ENCODE measurements at places on chromosomes 16 and 17.

GRCh38 chr17:30840771-30841170 lies 9.0 kb downstream of the ATAD5 start:
- DNase-seq: no peak

- no peak for DNase-seq
These were observed 117.5 kb downstream of the ZFHX3 start for GRCh38 chr16:72930396-72930795.

- DNase-seq: no peak
These were observed 16.4 kb downstream of the GGA3 start for GRCh38 chr17:75245011-75245410.

GRCh38 chr17:59361916-59362810 lies 30.7 kb downstream of the YPEL2 start:
- no peak for DNase-seq

GRCh38 chr17:78818932-78819331 lies 21.7 kb downstream of the USP36 start:
- no peak for DNase-seq

DNA sequence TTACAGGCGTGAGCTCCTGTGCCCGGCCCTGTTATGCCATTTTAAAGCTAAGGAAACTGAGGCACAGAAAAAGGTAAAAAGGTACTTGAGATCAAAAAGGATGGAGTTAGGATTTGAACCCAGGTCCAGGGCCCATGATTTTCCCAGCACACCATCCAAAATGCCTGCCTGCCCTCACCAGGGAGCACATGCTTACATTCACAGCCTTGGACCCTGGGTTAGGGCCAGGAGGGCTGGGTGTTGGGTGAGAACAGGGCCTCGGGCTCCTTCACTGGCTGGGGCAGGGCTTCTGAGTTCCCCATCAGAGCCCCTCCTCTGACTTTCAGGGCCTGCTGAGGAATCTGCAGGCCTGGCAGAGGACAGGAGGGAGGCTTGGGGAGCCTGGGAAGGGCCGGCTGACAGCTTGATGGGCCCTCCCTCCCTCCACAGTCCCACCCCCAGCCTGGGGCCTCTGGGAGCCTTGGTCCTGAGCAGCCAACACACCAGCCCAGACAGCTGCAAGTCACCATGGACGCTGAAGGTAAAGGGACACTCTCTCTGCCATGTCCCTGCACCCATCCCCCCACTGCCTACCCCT lies at the start of gene QPRT:
Gene QPRT, plus strand, starts transcription at position 490 of the 577 bp plus-strand sequence. Its CDS starts 18 bp downstream, at position 508.
- DNase-seq: no peak

DNA sequence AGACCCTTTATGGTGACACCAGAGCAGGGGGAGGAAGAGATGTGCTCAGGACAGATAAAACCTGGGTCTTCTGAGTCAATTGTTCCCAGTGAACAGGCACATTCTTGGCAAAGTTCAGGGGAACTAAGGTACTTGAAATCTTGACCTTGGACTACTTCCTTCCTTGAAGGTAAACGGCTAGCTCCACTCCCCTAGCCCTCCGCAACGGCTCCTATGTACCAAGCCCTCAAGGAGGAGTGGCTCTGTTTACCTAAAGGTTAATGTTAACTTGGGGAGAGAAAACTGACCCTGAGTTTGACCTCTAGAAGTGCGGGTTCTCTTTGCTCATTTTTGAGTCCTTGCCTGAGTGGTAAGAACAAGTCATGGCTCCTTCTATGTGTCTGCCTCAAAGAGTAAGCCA lies 7.8 kb downstream of the TTLL6 start:
- no peak for DNase-seq

DNA sequence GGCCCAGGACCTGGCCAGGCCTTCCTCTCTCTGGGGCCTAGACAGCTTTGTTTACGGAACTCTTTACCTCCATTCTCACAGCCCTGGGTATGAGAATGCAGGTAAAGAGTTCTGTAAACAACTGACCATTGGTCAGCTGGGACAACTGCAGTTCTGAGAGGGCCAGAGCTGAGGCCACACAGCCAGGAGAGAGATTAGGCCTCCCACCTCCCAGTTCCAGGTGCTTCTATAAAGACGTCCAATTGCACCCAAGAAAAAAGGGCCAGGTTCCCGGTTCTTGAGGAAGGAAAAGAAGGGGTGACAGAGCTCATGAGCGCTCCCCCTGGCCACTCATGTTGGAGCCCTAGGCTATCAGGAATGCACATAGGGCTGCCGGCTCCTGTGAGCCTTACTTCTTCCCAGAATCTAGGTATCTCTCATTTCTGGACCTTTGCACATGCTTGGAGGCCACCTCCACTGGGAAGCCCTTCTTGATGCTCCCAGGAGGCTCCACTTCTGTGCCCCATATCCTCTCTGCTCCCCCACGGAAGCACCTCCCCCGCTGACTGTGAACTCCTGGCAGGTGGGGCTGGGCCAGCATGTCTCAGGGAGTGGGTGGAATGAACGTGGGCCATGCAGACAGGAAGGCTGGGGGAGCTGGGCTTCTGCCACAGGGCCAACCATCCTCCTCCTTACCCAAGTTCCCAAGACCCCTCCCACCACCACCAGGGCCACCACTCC lies 13.1 kb downstream of the CNGB1 start:
- no peak for DNase-seq

GRCh38 chr17:82929676-82930042 lies 89.8 kb upstream of the ZNF750 start:
- DNase-seq: no peak
